ENCODE measurements at places on chromosomes 16 and 17. TPM values are rescaled to one million over a fixed set of nuclear protein-coding genes. Genes with fewer than 3 reads are reported as not detected.

Gene KREMEN2
- total RNA-seq, result 2.2 TPM

Gene CPHXL2
- not detected for total RNA-seq

Gene FGF11
- 0.82 TPM for total RNA-seq

Gene AHSP
- total RNA-seq, result not detected

Gene CA7
- not detected for total RNA-seq

Gene GAS7
- 0.25 TPM for total RNA-seq

Gene KRT31
- total RNA-seq, result not detected

Gene MFSD6L
- total RNA-seq, result not detected

Gene PLA2G10
- total RNA-seq, result 0.49 TPM

Gene ZSCAN10
- total RNA-seq, result not detected

Gene CTRL
- total RNA-seq, result 1.6 TPM

Gene SCGB1C2
- not detected for total RNA-seq

Gene CHST5
- 0.06 TPM for total RNA-seq

Gene KRTAP2-3
- not detected for total RNA-seq

Gene HCRT
- total RNA-seq, result not detected

Gene CRAMP1
- 13.5 TPM for total RNA-seq

Gene AGRP
- total RNA-seq, result not detected

Gene TM4SF5
- total RNA-seq, result 1.2 TPM

Gene KCNH6
- not detected for total RNA-seq

Gene RPAIN
- 30.9 TPM for total RNA-seq

Gene KCNJ2
- total RNA-seq, result 0.05 TPM

Gene TEKT1
- total RNA-seq, result 0.04 TPM

Gene MLKL
- 37.4 TPM for total RNA-seq

Gene MRPL38
- 82.5 TPM for total RNA-seq
